ENCODE measurements at places on chromosomes 12 and 14.

GRCh38 chr14:25477316-25478098 lies 427.6 kb upstream of the STXBP6 start:
- DNase-seq: no peak

DNA sequence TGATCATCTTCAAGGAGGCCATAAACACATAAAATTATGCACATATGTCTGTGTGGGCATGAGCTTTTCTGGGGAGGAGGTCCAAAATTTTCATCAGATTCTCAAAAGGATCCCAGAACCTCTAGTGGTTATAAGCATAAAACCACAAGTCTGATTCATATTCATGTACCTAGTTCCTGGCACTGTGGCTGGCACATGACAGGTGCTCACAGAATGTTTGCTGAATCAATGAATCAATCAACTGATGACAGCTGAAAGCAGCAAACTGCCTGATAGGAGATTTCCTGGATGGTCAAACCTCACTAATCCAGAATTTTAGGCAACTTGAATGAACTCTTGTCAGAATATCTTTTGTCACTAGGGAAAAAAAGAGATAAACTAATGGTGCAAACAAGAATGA lies 13.5 kb upstream of the CMKLR1 start:
- no peak for DNase-seq

DNA sequence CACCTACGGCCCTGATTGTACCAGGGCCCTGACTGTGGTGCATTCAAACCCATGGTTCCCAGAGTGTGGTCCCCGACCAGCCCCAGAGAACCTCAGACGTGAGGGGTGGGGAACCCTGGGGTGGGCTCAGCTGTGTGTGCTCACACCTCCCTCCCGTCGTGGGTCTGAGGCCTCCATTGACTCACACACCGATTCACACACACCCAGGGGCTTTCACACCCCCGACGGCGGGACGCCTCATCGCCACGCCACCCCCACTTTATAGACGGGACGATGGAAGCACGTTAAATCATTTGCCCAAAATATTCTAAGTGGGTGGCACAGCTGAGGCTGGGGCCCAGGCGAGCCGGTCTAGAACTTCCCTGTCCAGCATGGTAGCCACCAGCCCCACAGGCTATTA lies 3.4 kb upstream of the FBRSL1 start:
- DNase-seq: no peak

GRCh38 chr14:23645812-23646647 lies 9.9 kb downstream of the DHRS2 start:
- DNase-seq: no peak

- no peak for DNase-seq
Measured at GRCh38 chr14:51538973-51539372, 112.7 kb upstream of the FRMD6 start.

- DNase-seq: peak; percentile 14
Measured at GRCh38 chr14:56491299-56492285, 88.0 kb upstream of the TMEM260 start.

GRCh38 chr12:132621657-132622435 lies 3.3 kb downstream of the P2RX2 start:
- DNase-seq: no peak

GRCh38 chr14:70567791-70568190 lies 32.7 kb downstream of the MED6 start:
- peak; percentile 15 for DNase-seq

GRCh38 chr14:88895116-88895515 lies 70.7 kb downstream of the TTC8 start:
- DNase-seq: no peak

GRCh38 chr12:55745361-55746173 lies 2.6 kb downstream of the GDF11 start:
- no peak for DNase-seq

- no peak for DNase-seq
Measured at GRCh38 chr12:132253698-132254480, 75.5 kb downstream of the GALNT9 start.

DNA sequence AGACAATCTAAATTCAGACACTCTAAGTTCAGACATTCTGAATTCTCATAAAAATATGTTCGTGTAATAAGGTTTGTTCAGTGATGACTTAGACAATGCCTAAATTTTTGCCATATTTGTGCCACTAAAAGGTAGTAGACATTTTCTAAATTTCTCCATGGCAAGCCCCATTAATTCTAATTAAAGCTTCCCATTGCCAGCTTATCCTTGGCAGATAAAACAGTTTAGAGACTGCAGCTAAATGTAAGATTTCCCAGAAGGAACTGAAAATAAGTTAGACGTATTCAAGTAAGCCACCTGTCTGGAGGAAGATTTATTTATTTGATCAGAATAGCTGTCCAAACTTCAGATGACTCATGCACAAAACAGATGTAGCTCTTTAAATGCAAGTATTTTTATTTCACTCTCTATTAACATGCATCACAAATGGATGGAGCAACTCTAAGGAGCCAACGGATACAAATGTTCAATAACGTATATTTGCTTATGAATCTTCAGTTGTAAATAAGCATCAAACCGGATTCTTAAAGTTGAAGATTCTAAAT lies 130.4 kb downstream of the SLC2A13 start:
- DNase-seq: no peak

GRCh38 chr14:101320396-101320795 lies 240.9 kb upstream of the DIO3 start:
- no peak for DNase-seq

GRCh38 chr12:24730489-24730896 lies 218.4 kb downstream of the BCAT1 start:
- peak; percentile 20 for DNase-seq

- no peak for DNase-seq
Measured at GRCh38 chr12:40907115-40907527, 214.9 kb downstream of the CNTN1 start.

All from germinal center (tissue), 1 donor.